ENCODE measurements at places on chromosomes 6 and 20.

DNA sequence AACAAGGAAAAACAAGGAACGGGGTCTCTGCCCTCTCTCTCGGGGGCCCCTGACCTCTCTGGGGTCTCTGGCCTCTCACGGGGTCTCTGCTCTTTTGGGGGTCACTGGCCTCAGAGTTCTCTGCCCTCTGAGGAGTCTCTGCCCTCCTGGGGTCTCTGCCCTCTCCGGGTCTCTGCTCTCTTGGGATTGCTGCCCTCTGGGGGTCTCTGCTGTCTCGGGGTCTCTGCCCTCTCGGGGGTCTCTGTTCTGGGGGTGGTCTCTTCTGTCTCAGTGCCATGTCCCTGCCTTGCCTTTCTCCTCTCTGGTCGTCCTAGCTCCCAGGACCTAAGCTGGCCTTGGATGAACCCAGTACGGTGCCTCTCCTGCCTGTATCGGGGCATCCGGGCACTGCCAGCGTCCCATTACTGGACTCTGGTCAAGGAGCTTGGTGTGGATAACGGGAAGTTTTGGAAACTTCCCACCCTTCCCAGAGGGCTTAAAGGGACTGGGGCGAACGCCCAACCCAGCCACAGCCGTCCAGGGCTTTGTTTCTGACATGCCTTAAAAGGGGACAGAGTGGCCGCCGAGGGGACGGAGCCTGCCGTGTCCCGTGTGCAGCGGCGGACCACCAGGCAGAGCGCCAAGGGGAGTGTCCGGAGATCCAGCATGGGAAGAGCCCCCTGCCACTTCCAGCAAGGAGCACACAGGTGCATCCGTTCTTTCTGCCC lies 24.7 kb upstream of the MRGBP start:
- DNase-seq = no peak

DNA sequence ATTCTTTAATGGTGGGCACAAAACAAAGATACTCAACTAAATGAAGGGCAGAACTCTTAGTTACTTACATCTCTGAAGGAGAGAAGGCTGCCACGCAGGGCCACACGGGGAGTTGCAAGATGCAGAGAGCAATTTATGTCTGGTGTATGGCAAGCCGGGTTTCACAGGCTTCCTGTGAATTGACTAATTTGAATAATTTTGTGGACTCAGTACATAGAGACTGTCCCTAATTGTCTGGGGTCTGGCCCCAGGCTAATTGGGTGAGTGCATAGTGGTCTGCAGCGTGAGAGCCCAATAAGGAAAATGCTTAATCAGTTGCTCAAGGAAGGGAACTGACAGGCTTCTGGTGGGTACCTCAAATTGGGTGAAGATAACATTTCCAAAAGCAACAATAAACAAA lies 205.7 kb downstream of the OTOR start:
- no peak for DNase-seq

DNA sequence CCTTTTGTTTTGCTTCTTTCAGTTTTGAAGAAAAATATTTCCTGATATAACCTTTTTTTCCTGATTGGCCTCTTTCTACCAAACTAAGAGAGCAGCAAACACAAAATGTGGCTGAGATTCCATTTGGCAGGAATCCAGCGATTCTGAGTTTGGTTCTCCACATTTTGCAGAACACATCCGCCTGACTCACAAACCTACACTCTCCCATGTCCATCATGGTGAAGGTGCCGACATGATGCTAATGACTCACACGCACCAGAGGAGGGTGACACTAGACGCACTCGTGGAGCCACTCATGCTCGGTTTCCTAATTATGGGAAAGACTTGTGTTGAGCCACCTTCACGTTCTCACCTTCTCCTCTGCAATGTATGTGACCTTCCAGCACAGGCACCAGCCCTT lies 45.9 kb upstream of the DUSP22 start:
- DNase-seq = no peak

GRCh38 chr20:31608251-31608945 lies 3.3 kb downstream of the ID1 start:
- DNase-seq = peak; percentile 69

- DNase-seq = no peak
Measured at GRCh38 chr20:33437141-33437911, 6.2 kb downstream of the SNTA1 start.

DNA sequence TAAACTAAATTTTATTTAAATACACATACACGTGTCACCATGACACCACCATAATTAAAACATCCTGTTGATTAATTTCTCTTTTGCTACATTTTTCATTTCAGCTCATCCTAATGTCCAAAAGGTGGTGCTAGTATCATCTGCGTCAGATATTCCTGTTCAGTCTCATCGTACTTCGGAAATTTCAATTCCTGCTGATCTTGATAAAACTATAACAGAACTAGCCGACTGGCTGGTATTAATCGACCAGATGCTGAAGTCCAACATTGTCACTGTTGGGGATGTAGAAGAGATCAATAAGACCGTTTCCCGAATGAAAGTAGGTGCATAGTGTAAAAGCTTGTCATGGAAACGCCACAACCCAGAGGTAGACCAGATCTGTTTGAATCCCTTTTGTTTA lies 263.4 kb downstream of the UTRN start:
- no peak for DNase-seq

DNA sequence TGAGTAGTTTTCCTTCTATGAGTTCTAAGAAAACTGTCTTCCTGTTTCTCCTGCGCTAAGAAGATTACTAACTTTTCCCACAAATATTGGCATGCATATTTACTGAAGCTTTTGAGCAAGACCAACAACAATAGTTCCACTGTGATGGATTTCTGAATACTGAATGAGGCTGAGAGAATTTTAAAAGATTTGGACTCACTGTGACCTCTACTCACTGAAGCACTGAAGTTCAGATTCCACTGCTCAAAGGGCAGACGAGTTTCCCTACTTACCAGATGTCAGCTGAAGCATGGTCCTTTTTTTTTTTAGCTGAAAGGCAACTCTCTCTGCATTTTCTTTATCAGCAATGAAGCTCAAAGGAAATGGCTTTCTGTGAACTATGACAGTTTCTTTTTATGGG lies 718.5 kb downstream of the RFPL4B start:
- peak; percentile 61 for DNase-seq

DNA sequence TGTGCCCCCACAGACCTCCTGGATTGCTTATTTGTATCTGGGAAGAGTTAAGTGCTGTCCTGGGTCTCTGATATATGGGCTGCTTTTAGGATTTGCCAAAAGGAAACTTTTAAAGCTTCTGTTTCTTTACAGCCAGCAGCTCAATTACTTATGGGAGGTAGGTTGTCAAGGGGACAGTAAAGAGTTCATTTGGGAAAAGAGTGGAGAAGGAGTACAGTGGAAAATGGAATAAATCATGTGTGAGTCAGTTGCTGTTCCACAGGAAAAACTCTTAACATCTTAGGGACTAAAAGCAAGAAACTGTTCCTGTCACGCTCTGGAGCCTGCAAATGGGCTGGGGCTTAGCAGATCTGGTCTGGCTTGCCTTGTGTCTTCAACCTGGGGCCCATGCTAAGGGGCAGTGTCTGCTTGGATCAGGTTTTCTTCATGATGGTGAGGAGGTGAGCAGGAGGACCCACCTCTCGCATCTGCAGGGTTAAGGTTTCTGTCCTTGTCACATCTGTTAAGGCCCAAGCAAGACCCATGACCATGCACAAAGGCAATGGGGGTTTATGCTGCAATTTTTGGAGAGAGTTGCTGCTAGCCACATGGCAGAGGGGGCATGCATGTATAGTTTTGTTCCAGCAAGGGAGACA lies 8.7 kb upstream of the CST1 start:
- no peak for DNase-seq

- no peak for DNase-seq
Measured at GRCh38 chr6:38555606-38556005, 84.1 kb downstream of the BTBD9 start.

DNA sequence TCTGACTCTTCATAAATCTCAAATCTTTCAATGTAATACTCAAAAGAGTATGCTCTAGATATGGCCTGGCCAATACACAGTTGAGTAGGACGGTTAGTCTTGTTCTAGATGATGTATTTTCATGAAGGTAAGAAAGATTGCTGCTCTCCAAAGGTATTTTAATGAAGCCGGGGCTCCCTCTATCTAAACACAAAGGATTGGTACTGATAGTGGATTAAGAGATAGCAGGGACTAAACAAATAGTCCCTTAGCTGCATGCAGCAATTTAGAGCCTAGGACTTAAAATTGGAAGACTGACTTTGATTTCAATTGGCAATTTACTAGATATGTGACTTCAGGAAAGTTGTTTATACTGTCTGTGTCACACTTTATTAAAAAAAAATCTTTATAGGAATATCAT lies 31.4 kb upstream of the TENT5A start:
- DNase-seq = no peak

GRCh38 chr6:11911538-11911937 lies 100.6 kb upstream of the HIVEP1 start:
- no peak for DNase-seq

DNA sequence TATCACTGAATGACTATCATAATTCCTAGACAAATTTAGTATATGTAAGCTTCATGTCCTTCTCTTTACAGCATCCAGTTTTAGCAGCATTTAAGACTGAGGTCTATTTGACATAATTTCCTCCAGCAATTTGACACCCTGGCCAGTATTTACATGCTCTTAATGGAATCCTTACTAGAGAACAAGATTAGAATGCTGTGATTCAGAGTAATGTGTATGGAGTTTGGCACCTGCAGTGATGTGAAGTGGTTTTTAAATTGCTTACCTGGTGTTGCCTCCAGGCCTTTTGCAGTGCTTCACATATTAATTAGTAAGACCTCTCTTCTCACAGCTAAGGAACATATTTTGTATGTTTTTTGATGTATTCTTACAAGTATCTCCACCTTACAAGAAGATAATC lies 9.8 kb downstream of the NKX2-4 start:
- no peak for DNase-seq

DNA sequence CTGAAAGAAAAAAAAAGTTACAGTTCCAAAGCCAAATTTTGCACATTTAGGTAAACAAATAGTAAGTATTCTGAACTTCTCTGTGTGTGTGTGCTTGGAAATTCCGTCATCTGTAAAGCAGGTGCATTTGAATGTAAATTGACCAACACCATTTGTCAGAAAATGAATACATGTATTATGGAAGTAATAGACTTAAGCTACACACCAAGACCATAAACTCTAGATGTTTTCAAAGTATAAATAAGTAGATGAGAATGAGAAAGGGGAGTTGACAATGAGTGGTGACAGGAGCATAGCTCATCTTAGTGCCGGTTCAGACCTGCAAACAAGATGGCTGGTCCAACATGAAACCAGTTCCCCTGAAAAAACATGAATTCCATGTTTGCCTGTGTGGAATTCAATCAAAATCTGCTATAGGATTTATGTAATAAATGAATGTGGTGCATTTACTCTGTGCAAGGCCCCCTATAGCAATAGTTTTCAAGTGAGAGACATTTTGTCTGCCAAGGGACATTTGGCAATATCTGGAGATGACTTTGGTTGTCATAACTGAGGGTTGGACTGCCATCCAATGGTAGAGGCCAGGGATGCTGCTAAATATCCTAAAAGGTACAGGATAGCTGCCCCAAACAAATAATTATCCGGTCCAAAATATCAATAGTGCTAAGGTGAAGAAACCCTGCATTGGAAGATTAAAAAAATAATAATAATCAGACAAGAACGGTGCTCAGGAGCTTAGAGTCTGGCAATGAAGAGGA lies 11.0 kb upstream of the FILIP1 start:
- no peak for DNase-seq

GRCh38 chr20:7989379-7989778 lies 30.2 kb downstream of the TMX4 start:
- no peak for DNase-seq

- DNase-seq = no peak
Measured at GRCh38 chr6:139768196-139768595, 393.7 kb upstream of the CITED2 start.

DNA sequence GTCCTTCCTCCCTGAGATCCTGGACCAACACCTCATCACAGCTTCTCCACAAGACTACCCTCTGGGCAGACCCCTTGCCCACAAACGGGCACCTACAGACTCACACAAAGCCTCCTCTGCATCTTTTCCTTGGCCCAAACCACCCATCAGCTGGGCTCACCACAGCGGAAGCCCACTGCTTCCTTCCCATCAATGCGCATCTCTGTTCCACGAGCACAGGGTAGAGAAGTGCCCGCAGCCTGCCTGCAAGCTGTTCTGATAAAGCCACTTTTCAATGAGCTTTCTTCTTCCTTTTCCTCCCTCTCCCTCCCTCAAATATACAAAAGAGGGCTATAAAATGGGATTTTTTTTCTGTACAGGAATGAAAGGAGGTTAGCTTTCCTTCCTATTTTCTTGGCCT lies 111.2 kb downstream of the NFATC2 start:
- no peak for DNase-seq

DNA sequence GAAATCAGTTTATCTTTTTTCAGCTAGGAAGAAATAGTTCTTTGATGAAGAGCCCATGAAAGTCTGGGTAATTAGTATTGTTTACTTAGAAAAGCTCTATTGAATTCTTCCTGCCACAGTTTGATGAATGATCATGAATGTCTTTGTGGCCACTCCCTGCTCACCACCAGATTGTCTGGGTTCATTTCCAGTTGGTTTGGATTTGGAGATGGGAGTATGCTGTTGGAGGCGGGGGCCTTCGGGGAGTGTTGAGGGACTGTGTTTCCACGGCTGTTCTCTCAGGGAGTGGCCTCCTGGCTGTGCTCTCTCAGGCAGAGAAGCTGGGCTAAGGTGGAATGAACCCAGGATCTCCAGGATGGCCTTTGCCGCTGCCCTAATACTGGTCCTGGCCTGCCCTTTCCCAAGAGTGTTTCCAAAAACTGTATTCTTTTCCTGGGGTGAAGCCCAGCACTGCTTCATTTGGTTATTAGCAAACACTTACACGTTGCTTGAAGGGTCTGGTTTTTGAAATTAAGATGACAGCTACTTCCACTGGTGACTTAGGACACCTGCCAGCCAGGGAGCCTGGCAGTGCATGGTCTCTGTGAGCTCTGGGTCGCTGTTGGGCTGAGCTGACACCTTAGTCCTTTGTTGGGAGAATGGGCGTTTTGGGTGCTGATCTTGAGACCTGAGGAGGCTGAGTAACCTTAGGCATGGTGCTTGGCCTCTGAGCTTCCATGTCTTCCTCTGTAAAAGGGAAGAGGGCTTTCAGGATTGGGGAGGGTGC lies 23.2 kb downstream of the PRPF6 start:
- no peak for DNase-seq

GRCh38 chr6:90459225-90459758 lies 127.6 kb downstream of the MAP3K7 start:
- DNase-seq = peak; percentile 36

DNA sequence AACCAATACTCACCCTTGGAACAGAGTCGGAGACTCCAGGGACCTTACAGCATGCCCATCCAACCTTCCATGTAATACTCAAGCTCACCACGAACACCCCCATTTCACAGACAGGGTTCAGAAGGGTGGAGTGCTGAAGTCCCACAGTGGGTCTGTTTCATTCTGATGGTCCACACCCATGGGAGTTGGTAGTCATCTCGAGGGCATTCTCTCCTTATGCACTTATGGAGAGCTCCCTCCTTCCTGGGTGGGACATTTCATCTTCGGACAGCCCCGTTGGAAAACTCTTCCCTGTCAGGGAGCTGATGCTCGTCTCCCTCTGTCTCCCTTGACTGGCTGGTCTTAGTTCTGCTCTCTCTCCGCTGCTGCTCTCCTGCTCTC lies 38.9 kb downstream of the COX4I2 start:
- DNase-seq = no peak

GRCh38 chr20:57716901-57717300 lies 7.1 kb upstream of the PMEPA1 start:
- DNase-seq = no peak

Data from COLO829 (cell line).